ENCODE measurements at places on chromosomes 6 and 20.
A peak's percentile ranks its signal among the peaks of the same experiment; 100 is the strongest.

- DNase-seq = peak; percentile 43
These were observed 1.4 kb downstream of the FYN start for GRCh38 chr6:111871725-111872400.

GRCh38 chr20:13800728-13801134, 15.9 kb downstream of the NDUFAF5 start:
- DNase-seq = no peak

DNA sequence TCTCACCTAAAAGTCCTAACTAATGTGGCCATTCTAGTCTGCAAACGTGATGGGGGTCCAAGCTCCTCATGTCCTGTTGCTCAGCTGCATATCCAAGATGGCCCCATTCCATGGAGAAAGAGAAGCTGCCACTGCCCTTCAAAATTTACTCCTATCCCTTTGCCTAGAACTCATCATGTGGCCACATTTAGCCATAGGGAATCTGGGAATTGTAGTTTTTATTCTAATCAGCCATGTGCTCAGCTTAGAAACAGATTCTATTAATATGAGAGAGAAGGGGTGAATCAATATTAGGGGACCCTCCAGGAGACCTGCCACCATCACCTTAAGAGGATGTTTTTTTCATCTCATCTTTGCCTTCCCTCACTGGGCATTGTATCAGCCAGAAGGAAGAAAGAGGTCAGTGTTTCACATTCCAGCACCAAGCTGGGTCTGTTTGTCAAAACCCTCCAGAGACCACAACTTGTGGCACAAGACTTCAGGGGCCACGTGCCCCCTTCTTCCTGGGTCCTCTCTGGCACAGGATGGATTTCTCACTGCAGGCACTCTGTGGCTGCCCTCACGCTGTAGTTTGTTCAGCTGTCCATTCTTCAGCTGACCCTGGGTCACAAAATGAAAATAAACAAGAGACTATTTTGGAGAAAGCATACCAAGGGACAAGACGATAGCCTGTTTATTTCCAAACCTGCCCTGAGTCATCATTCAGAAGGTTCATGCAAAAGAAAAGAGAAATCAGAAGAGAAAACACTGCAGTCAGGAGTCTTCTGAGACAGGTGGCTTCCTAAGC, 172.0 kb downstream of the EYA2 start:
- no peak for DNase-seq

DNA sequence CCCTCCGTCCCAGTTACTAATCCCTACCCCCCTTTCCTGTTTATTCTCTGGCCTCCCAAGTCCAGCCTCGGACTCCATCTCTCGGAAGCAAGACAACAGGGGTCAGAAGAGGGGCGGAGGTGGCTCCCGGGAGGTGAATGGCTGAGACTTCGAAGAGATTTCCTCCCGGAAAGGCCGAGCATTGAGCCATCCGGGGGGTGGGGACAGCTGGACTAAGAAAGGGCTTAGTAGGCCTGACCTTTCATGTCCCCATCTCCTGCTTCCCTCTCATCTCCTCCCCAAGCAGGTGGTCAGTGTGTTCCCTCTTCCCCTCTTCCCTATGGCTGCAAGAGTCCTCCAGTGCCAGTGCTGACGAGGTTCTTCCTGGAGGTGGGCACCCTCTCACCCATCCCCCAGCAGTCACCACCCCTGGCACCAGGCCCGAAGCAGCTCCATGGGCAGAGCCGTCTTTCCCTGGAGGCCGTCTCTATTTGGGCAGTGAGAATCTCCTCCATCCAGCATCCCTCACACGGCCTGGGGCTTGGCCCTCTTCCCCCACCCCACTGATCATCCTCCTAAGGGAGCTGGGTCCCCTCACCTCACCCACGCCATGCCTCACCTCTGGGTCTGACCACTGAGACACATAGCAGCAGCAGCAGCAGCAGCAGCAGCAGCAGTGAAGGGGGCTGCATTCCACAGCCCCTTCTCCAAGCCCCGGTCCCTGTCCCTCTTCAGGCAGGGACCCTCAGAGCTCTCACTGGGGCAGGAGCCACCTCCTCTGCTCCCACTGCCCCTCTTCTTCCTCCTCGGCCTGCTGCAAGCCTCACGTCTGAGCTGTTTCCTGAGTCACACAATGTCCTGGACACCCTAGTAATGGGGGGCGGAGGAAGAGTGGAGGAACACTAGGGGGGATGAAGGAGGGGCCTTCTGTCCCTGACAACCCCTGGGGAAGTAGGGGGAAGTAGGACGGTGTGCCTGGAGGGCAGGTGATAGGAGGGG, at the start of gene NOTCH4:
Gene NOTCH4, minus strand, starts transcription at position 810 of the 978 bp plus-strand sequence. Its CDS starts 139 bp downstream, at position 671.
- DNase-seq = no peak

Data from activated CD4-positive, CD25-positive, alpha-beta regulatory T cell treated with anti-CD3 and anti-CD28 coated beads, Interleukin-2, amount 50 U/mL, for 72 hours (primary cell).